C1 segment of cervical spinal cord (tissue), 14 donors: ENCODE measurements at places on chromosomes 16 and 17.

DNA sequence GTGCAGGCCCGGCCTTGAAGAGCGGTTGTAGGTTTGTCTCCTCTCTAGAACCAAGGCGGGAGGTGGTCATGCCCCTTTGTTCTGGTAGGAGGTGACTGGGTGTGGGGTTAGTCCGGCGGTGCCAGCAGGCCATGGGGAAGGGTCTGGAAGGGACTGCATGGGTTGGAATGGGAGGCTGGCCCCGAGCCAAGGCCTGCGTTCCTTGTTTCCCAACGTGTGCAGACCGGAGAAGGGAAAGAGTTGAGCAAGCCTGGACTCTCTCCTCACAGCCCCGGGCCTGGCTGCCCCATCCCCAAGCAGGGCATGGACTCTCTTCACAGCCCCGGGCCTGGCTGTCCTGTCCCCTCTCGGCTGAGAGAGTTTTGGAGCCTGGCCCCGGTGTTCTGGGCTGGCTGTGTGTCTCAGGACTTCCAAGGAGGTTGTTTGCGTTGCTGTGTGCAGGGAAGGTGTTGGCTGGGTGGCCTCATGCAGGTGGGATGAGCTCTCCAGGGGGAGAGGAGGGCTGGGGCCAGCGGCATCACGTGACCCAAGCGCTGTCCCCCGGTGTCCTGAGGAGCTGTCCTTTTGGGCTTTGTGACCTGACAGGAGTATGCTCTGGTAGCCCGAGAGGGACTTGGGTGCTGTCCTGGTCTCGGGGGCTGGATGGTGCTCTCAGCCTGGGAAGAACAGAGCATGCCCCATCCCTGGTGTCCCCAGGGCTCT is 2.6 kb downstream of the CACNA1H start:
- no peak for DNase-seq

GRCh38 chr16:56347670-56348069 is 77.7 kb downstream of the AMFR start:
- DNase-seq = no peak

DNA sequence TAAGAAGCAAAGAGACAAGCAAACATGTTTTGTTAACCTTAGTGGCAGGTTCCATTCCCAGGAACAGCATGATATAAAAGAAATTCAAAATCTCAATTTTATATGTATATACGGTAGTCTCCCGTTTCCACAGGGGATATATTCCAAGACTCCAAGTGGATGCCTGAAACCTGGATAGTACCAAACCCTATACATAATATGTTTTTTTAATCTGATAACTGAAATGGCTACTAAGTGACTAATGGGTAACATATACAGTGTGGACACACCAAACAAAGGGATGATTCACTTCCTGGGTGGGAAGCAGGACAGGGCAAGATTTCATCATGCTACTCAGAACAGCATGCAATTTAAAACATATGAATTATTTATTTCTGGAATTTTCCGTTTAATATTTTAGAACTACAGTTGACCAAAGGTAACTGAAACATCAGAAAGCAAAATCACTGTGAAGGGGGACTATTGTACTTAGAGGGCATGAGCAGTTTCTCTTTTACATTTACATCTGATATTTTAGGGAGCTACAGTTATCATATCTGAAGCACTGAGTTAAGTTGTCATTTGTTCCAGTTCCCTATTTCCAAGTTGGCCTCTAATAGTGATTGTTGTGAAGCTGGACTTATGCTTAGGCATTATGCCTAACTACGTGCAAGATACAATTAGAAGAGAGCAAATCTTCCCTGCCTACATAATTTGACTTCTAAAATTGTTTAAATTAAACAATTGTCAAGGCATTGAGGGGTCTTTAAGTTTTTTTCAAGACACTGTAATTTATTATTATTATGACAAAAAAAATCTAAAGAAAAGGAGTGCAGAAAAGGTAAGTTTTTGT is 34.1 kb upstream of the ABCA6 start:
- no peak for DNase-seq

DNA sequence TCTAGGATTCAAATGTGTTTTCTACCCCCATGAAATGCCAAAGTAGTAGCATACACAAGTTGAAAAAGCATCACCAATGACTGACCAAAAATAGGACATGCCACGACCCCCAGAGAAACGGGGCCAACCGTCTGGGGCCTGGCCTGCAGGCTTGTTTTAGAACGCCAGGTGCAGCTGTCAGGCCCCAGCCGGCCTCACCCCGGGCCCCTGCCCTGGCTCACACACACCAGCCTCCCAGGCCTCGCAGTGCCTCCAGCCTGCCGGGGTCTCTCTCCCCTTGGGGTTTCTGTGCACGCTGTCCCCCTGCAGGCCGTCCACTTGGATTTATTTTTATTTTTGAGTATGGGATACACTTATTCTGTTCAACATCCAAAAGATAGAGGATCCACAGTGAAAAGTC is 7.9 kb downstream of the KATNB1 start:
- DNase-seq = no peak

GRCh38 chr17:41844971-41845370 is 7.3 kb downstream of the KLHL10 start:
- DNase-seq = no peak

GRCh38 chr17:30153463-30153862 is 36.8 kb downstream of the NSRP1 start:
- DNase-seq = no peak

DNA sequence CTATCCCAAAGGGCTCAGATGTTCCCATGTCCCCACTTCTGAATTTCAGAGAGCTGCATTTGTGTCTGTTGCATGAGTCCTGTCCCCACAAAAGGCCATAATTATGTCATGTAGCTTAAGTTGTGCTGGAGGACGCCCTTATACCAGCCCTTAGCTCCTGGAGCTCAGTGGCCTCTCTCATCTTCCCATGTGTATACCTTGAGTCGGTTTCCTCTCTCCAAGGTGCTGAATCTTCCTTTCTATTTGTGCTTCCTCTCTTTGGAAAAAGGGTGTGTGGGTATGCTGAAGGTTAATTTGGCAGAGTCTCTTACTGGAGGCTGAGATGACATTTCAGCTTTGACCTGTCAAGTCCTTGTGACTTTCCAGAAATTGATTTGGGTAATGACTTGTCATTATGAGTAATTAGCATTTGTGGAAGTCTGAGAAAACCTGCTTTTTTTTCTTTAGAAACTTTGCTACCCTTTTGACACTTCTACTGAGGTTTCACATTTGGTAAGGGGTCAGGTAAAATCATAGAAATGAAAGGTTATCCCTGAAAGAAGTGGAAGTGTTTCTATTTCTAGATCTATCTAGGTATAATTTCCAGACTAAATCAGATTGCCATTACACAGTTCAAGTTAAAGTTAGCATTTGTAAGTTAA is 185.4 kb downstream of the ABCC12 start:
- no peak for DNase-seq

GRCh38 chr16:9780831-9781230 is 401.4 kb downstream of the GRIN2A start:
- DNase-seq = no peak

GRCh38 chr17:82025401-82026107 is 2.4 kb downstream of the LRRC45 start:
- DNase-seq = no peak

DNA sequence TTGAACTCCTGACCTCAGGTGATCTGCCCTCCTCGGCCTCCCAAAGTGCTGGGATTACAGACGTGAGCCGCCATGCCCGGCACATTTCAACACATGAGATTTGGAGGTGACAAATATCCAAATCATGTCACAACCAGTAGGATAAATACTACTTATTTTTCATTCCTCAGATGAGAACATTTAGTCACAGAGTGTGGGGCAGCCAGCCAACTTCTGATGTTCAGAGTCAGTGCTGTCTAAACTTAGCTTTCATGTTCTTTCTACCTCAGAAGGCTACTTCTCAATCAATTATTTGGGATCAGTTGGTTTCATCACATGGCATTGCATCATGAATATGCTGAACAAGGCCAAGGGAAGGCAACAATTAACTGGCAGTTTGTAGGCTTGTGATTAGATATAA is 134.5 kb downstream of the CDH13 start:
- DNase-seq = no peak

DNA sequence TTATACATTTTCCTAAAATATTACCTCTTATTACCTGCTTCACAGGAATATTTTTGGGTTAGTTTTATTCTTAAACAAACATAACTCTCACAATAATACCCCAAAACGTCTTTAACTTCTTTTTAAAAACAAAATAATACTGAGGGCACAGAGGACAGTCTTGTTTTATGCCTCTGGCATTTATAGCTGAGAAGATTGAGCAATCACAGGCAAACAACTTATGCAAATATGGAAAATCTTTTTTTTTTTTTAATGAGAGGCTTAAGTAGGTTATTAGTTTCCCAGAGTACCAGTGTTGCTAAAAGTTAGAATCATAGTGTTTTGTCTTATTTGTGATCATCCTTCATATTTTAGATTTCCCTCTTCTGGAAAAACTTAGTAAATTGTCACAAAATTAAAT is 195.0 kb downstream of the FTO start:
- no peak for DNase-seq

- no peak for DNase-seq
These were observed 78.8 kb downstream of the IRX3 start for GRCh38 chr16:54207837-54208236.

DNA sequence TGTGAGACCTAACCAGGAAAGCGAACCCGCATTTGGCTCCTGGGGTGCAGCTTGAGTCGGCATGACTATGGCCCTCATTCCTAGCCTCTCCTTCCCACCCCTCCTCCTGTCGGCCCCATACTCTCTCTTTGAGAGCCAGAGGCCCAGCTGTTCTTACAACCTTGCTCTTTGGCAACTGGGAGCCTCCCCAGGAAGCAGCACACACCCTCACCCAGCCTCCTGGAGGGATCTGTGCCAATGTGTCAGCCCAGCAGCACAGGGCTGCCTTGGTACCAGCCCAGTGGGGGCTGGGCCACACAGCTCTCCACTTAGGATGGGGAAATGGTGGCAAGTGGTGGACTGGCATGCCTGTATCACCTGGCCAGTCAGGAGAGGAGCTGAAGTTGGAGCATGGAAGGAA is 70.3 kb upstream of the LGALS9 start:
- DNase-seq = no peak

DNA sequence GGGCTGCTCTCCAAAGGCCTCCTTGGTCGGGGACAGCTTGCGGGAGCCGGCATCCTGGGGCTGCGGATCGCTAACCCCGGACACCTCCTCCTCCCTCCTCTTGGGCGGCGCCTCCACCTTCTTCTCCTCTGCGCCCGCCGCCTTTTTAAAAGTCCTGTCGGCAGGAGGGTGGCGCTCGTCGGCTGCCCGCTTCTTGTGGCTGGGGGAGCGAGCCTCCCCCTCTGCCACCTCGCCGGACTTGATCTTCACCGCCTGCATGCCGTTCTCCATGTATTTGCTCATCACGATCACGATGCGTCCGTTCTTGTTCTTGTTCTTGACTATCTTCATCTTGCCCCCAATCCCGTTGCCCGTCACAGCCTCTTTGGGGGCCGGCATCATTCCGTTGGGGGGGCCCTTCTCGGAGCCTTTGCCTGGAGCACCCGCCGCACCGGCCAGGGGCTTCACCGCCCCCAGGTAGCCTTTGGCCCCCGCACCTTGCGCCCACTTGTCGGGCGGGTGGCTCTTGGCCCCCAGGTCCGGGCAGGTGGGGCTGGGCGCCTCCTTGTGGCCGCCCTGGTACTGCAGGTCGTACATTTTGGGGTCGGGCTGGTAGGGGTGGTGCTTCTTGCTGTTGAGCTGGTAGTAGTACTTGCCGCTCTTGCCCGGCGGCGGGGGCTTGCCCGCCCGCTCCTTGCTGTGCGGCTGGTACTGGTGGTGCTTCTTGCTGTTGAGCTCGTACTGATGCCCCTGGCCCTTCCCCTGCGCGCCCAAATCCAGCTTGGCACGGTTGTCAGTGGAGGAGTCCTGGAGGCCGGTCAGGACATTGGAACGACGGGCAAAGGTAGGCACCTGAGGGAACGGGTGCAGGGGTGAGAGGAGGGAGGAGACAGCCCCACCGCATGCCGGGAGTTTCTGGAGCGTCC is 4.4 kb downstream of the CBX4 start:
- no peak for DNase-seq

- no peak for DNase-seq
These were observed 42.8 kb downstream of the CMTM4 start for GRCh38 chr16:66653581-66654350.

DNA sequence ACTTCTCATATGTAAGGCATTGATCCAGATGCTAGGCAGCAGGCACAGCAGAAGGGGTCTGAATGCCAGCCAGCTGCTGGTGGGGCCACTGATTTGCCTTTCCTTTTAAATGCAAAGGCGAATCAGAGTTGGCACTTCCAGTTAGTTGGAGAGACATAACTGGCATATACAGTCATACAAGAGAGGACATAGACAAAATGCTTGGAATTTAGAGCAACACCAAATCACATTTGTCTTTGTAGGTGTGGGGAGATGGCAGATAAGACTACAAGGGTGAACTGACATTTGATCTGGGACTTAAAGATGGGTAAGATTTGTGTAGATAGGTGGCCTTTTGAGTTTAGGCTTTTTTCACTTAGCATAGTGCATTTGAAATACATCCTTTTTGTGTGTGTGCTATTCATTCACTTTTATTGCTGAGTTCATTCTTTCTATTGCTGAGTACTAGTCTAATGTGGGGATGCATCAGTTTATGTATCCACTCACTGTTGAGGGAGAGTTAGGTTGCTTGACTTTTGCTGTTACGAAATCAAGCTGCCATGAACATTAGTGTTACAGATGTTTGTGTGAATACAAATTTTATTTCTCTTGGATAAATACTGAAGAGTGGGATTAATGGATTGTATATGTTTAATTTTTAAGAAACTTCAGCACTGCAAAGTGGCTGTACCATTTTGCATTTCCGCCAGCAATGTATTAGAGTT is 74.1 kb downstream of the SPECC1 start:
- DNase-seq = no peak

- DNase-seq = no peak
These were observed 51.5 kb downstream of the GSG1L start for GRCh38 chr16:28011971-28012445.

- DNase-seq = no peak
These were observed 78.5 kb downstream of the WWOX start for GRCh38 chr16:78177987-78178386.
